ENCODE measurements at places on chromosomes 5 and 9.

DNA sequence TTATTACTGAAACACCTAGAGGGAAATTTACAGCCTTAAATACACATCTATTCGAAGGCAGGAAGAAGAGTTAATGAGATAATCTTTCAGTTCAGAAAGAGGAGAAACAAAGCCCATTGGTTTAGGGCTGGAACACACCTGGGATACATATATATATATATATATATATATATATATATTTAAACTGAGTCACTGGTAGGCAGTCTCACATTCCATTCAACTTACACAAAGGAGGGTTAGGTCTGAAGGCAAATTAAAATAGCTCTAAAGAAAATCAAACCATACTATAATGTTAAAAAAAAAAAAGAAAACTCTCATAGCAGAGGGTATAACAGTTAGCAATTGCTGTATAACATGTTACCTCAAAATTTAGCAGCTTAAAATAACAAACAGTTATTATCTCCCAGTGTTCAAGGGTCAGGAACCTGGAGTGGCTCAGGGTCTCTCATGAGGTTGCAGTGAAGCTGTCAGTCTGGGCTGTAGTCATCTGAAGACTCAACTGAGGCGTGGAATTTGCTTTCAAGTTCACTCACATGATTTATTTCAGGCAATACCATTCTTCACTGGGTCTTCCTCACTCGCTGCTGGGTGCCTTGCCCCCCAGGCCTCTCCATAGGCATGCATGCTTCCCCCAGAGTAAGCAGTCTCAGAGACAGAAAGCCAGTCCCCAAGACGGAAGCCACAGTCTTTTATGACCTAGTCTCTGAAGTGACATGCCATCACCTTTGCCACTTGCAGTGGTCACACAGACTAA is 332.8 kb downstream of the NSG2 start:
- DNase-seq, result no peak

- DNase-seq, result no peak
These were observed 14.2 kb downstream of the NDUFAF2 start for GRCh38 chr5:60959156-60959555.

DNA sequence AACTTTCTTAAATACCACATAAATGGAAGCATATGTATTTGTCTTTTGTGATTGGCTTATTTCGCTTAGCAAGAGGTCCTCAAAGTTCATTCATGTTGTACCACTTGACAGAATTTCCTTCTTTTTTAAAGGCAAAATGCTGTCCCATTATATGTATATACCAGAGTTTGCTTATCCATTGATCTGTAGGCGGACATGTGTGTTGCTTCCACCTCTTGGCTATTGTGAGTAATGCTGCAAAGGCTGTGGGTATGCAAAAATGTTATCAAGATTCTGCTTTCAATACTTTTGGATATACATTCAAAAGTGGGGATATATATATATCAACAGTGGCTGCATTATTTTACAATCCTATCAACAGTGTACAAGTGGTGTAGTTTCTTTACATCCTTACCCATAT is 271.0 kb downstream of the PRR16 start:
- no peak for DNase-seq

GRCh38 chr9:121368138-121368522 is 1.9 kb downstream of the STOM start:
- no peak for DNase-seq
